ENCODE measurements at places on chromosomes 3 and 15. TPM values are rescaled to one million over a fixed set of nuclear protein-coding genes. Genes with fewer than 3 reads are reported as not detected.

- no peak for DNase-seq
These were observed 21.2 kb upstream of the IGF2BP2 start for GRCh38 chr3:185846037-185846436.

DNA sequence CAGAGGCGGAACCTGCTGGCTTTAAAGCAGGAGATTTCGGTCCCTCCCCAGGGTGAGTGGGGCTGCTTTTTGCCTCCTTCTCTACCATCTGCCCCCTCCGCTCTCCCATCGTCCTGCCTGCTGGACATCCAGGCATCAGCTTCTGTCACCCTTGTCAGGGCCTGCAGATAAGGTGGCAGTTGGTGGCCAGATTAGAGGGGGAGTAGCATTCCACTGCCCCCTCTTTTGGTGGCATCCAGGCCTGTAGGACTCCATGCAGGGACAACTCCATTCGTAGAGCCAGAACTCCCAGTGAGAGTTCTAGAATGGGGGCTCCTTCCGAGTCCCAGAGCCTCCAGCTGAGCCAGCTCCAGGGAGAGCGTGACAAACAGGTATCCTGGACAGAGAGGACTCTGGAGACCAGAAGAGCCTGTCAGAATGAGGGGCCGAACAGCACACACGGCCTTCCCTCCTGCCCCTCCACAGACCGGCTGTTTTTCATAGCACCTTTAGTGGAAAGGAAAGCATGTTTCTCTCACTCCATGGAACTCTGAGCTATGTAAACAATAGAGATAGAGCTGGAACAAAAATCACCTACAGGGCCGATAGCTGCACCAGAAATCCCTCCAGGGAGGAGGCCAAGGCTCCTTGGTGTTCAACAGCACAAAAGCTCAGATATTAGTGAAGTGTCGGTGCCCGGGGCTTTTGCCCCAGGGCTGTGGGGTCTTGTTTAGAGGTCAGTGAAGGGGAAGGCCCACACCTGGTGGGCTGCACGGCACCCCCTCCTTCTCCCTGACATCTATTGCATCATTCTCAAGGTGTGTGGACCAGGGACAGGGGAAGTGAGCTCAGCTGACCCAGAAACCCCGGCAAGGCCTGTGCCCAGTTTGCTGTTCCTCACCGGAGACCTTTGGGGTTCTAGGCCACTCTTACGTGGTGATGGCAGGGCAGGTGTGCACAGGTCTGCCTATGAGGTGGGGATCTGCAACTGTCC is 34.2 kb downstream of the MAGEF1 start:
- DNase-seq, result no peak

DNA sequence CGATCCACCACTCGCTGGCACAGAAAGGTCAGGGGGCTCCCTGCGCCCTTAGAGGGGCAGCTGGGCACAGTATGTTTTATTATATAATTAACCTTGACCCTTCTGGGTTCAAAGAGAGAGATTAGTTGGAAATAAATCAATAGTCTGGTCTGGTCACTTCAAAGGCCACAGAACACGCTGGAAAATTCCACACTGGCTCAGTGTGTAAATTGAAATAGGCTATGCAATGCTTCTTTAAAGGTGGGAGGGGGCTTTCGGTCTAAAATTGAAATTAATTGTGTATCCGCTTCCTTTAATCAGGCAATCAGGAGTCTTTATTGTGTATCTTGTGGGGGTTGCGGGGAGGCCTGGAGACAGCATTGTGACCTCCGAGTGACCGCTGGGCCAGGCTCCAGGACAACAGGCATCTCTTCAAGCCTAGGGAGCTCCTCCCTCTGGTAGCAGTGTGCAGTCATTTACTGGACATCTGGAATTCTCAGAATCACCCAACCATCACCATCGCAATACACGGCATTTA is 8.0 kb downstream of the RNU5B-1 start:
- DNase-seq, result no peak

- no peak for DNase-seq
These were observed 56.4 kb downstream of the LSAMP start for GRCh38 chr3:116388867-116389385.

GRCh38 chr3:191235331-191236314 is 36.6 kb downstream of the OSTN start:
- DNase-seq, result no peak

Gene EPHB1
- total RNA-seq, result 3.7 TPM

Gene TERC
- total RNA-seq, result 6.3 TPM

Gene RPL32
- total RNA-seq, result 1,383 TPM

Gene GPR149
- not detected for total RNA-seq

All from posterior vena cava (tissue), 2 donors.